ENCODE measurements at places on chromosomes 11 and 22.

DNA sequence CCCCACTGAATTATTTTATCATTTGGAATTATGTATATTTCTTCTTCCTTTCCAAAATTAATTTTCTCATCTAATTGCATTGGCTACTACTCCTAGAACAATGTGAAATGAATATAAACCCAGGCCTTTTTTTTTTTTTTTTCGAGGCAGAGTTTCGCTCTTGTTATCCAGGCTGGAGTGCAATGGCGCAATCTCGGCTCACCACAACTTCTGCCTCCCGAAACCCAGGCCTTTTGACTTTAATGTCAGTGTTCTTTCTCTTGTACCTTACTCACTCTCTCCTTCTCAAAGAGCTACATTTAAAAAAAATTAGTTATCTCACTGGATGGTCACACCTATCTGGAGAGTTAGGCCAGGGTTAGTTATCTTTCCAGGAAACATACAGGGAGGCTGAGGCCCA, 35.3 kb upstream of the LRRC32 start:
- no peak for DNase-seq

GRCh38 chr11:17498475-17498874, 21.8 kb upstream of the ABCC8 start:
- no peak for DNase-seq

DNA sequence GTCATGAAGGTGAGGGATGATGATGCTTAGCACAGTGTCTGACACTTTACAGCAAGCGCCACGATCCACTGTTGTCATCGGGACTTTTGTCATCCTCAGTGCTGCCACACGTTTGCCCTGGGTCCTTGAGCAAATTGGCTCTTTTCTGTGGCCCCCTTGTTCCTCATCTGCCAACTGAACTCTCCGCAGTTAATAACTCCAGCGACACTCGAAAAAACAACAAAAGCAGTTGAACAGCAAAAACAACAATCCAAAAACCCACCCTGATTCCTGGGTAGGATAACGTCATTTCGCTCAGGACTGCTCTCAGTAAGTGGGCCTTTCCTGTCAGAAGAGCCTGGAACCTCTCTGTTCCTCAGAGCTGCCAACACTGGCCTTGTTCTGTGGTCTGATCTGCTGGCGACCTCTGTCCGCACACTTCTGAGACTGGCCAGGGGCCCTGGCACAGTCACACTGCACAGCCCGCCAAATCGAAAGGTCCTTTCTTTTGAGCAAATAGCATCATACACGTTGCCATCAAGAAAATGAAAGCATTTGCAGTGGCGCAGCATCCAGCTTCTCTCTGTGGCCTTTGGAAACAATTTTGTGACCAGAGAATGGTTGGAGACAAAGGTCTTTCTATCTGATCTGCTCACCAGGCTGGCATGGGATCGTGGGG, 79.9 kb upstream of the SYT13 start:
- DNase-seq = no peak

DNA sequence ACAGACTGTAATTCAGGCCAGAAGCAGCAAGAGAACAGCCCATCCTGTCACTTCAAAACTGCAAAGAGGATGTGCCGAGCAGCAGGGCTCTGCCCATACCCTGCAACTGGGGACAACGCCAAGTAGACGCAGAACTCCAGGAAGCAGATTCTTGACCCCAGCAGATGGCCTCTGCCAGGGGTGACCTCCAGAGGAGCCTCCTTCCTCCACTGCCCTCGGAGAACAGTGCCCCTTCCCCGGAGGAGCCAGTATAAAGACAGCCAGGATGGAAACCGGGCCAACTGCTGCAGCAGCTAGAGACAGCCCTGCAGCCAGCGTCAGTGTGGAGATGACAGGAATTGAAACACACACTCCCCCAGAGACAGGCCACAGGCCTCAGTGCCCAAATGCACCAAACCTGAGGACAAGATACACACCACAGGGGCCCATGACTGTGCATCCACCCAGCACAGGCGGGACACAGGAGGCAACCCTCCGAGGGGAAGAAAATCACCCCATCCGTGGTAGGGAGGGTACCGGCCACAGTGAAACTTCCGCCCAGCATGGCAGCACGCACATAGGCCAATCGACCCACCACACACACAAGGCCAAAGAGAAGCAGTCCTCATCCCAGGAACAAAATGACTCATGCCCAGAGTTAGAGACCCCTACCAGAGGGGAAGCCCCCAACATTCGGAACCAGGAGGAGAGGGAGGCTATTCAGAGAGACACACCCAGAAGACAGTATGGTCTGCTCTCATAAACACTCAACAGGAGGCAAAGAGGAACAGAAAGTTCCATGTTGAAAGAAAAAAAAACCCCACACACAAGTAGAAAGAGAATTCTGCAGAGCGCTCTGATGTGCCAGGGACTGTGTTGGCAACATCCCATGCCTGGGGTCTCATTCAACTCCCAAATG, 5.6 kb downstream of the AHNAK start:
- DNase-seq = peak; percentile 79

DNA sequence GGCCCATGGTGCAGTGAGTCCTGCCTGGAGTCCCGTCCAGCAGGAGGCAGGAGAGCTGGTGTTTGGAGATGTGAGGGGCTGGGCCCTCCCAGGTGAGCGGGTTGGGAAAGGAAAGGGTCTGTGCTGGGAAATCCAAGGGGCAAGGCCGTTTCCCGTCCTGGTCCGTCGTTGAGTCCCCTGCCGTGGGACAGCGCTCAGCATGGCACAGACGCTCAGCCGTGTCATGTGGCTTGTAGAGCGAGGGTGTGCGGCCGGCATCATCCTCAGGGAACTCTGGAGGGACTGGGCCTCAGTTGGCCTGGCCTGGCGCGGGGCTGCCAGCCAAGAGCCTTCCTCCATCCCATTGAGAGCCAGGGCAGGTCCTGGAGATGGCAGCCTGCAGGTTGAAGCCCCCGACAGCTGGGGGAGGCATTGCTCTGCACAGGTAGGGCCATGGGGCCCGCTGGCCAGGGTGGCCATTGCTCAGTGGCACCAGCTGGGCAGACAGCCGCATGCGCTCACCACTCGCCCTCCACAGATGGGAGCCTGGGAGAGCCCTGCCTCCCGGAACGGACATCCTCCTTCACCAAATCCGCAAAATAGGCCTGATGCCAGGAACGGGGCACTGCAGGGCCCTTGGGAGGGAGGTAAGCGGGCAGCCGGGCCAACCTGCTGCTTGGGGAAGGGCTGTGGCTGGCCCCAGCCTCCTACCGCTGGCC, 28.7 kb downstream of the KCNQ1 start:
- no peak for DNase-seq

- DNase-seq = no peak
These were observed 14.2 kb upstream of the CCDC89 start for GRCh38 chr11:85699957-85700741.

- DNase-seq = no peak
These were observed 36.9 kb downstream of the CAT start for GRCh38 chr11:34475656-34476055.

DNA sequence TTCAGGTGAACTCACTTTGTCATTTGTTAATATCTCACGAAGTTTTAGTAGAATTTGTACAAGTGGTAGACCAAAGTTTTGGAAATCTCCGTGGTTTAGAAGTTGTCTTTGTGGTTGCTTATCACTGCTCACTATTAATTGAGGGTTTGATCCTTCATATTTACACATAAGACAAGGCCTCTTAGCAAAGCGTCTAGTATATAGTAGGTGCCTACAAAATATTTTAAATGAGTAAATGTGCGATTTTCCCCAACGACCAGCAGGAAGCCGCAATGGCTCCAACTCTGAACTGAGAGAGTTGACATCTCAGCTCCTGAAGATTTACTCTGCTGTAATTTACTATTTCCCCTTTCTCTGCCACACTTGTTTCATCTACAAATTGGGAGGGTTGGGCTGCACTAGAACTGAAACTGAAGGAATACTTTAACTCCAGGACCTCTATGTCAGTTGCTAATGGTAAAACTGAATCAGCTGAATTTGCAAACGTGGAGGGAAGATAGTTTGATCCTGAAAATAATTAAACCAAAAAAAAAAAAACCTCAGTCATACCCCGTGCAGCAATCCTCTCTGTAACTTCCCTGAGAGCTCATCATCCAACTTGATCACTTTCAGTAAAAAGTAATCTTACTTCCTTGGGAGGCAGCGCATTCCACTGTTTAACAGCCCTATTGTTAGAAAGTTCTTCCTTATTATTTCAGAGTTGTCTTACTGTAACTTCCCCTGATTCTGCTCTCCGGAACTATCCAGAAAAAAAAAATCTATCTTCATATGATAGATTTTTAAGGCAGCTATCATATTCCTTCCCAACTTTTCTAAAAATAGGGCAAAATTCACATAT, 1.3 kb upstream of the SBF2 start:
- DNase-seq = no peak

GRCh38 chr11:116052603-116053547, 548.7 kb upstream of the CADM1 start:
- no peak for DNase-seq

- DNase-seq = no peak
These were observed 84.4 kb downstream of the TP53I11 start for GRCh38 chr11:44866286-44866685.

GRCh38 chr11:27250867-27251665, 111.9 kb downstream of the CCDC34 start:
- no peak for DNase-seq

GRCh38 chr11:11082646-11083045, 224.8 kb upstream of the ZBED5 start:
- no peak for DNase-seq

DNA sequence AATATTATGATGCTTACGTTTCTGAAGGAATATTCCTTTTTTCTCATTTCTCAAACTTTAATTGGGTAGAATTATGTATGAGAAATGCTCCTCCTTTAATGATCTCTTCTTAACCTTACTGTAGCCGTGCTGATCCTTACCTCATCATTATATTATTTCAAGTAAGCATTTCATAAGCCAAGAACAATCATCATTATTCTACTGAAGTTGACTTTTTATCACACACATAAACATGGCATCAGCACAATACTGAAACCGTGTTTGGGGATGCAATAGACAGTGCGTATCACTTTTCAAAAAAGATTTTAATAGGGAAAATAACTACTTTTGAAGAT, 162.8 kb downstream of the ARHGAP42 start:
- no peak for DNase-seq

DNA sequence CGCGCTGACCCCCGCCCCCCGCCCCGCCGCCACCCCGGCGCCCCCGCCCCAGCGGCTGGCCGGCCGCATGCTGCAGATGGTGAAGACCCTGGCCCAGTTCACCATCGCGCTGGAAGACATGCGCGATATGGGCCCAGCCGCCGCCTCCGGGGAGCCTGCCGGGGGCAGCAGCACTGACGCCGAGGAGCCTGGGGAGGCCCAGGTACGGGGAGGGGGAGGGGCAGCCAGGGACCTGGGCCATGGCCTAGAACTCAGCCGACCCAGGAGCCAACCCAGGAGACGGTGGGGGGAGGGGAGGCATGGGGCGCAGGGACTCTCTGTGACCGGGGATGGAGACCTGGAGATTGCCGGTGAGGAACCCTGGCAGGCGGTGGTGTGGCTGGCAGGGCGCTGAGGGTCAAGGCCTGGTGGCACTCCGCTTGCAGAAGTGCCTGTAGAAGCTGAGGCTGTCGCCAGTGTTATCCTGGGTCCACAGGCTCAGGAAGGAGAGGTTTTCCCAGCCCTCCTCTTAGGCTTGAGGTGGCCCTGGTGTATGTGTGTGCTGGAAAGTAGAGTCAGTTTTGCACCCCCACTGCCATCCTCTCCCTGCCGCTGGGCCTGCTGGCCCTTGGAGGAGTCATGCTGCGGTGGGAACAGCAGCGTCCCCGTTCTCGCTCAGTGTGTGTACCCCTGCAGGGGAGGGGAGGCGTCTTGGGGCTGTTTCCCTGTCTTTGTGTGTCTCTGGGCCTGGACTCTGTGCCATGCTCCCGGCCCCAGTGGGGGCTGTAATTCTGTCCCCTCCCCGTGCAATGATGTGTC, 32.9 kb upstream of the RELT start:
- DNase-seq = no peak

DNA sequence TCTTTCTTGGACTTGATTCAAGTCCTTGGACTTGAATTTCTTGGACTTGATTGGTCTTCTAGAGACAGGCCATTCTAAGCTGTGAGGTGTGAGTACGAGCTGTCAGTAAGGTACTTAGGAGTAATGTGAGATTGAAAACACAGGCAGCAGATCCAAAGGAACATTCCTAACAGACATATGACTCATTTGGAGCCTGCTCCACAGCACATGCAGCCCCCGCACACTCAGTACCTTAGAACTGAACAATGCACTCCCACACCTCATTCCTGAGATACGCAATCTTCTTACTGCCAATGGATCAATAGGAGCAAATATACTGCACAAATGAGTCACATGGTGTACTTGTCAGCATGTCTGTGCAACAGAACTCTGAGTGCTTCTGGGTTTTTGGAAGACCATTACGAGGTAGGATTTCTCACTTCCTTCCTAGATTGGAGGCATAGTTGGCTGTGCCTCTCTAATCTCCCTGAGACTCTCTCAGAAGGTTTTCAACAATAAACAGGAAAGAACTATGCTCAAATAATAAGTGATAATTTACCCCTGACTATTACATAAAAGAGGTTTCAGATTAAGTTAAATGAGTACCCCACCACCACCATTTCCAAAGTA, 243.1 kb downstream of the KCNA4 start:
- DNase-seq = no peak

DNA sequence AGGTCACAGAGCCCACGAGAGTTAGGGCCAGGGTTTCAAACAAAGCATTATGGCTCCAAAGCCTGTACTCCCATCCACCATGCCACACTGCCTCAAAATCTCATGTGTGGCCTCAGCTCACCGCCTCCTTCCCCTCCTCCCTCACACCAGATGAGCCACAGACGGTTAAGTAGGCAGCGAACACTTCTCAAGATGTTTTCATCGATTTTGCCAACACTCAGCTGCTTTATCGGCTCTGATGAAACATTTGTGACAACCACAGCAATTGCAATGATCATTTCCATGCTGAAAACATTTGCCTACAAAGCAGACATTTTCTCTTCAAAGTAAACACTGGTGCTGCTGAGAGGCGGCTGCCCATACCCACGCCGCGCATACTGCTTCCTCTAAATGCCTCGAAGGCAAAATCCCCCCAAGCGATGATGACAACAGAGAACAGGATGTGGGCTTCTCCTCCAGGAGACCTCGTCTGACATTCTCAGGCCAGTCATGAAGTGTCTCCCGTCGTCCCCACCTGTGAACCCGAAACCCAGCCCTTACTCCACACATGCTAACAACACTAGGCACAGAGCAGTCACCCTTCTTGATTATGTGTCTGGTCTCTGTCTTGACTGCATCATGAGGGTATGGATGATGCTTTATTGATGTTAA, 599.2 kb downstream of the SOX6 start:
- DNase-seq = peak; percentile 4

- no peak for DNase-seq
These were observed 49.5 kb downstream of the GAB4 start for GRCh38 chr22:16958475-16958874.

GRCh38 chr11:82969811-82970210, 68.3 kb downstream of the DDIAS start:
- peak; percentile 69 for DNase-seq
